Endothelial cell of umbilical vein (primary cell): ENCODE measurements at places on chromosomes 6 and 20. TPM values are rescaled to one million over a fixed set of nuclear protein-coding genes. Genes with fewer than 3 reads are reported as not detected.
A peak's percentile ranks its signal among the peaks of the same experiment; 100 is the strongest.

DNA sequence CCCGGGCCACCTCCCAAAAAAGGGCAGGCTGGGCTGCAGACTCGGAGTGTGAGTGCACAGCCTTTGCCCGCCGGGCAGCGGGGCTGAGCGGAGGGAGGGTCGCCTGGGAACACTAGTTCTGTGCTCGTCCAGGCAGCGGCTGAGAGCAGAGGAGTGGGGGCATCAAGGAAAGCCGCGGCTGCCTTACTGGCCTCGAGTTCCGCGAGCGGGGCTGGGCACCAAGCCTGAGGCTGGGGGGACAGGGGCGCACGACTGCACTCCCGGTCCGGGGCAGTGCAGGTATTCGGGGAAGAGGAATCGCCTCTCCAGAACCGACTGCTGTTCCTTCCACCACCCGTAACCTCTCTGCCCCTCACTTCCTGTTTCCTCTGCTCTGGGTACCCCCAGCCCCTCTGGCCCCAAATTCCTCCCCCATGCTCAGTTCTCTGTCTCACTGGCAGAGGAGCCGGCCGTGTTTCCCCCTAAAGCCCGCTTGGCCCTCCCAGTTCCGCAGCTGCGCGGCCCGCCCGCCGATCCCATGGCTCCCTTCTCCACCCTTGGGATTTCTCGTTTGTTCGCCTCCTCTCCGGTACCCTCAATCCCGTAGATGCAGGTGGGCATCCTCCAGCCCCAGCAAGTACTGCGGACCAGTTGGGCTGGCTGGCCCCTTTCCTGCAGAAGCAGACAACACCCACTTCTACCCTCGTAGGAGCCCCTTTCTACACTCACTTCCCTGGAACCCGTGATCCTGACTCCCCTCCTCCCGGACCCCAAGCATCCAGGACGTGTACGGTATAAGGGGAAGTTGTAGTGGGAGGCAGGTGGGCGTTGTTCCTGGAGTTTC is 5.1 kb downstream of the RING1 start:
- no peak for DNase-seq

GRCh38 chr6:143505111-143505510 is 6.4 kb downstream of the FUCA2 start:
- no peak for DNase-seq

DNA sequence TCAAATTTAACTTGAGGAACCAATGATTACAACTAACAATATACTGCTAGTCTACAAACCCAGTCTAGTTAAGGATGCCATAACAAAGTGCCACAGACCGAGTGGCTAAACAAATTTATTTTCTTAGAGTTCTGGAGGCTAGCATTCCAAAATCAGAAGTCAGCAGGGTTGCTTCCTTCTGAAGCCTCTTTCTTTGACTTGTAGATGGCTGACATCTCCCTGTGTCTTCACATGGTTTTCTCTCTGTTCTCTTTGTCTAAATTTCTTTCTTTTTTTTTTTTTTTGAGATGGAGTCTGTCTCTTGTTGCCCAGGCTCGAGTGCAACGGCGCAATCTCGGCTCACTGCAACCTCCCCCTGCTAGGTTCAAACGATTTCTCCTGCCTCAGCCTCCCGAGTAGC is 56.1 kb downstream of the NCOA3 start:
- no peak for DNase-seq

GRCh38 chr6:151478670-151479069 is 15.1 kb upstream of the CCDC170 start:
- DNase-seq, result no peak

DNA sequence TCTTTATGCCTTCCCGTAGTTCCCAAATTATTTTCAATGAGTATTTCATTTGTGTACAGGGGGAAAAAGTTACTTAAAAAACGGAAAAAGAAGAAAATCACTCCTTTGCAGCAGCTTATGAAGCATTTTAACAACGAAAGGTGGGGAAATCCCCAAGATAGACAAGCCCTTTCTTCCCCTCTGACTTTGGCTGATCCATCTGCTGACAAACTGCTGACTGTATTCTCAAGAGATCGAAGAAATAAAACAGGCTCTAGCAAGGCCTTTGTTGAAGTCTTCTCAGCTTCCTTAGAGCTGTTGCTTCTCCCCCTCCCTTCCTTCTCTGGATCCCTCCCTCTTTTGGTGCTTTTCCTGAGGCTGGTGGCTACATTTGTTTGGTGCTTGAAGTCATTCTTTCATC is 325.2 kb downstream of the NRN1 start:
- DNase-seq, result no peak

DNA sequence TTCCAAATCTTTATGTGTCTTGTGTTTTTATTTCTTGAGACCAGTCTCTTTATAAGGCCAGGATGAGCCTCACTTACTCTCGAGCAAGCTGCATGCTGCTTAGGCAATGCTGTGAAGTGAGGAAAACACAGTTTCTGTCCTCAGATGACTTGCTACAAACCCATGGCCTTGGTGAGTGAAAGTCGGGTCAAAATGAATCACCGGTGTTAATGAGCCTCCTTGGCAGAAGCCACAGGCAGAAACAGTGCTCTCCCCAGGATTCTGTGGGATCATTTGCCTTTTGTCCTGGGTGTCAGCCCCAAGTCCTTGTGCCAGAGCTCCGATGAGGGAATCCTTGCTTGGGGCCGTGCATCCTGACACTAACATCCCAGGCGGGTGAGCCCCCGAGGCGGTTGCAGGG is 482.5 kb downstream of the QKI start:
- no peak for DNase-seq

DNA sequence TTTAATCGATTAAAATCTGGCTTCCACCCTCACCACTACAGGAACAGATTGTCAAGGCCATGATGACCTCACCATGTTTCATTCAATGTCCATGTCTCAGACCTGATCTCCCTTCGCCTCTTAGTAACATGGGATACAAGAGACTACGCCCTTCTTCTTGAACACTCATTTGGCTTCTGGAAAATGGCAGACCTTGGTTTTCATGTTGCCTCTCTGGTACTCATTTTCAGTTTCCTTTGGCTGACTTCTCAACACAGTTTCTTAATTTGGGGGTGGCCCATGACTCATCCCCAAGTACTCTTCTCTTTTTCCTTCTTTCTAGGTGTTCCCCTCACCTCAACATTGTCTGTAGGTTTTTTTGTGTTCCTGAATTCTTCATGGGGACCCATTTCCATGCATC is 22.7 kb downstream of the TMX4 start:
- DNase-seq, result no peak

GRCh38 chr6:125888989-125889656 is 67.4 kb upstream of the HINT3 start:
- DNase-seq, result peak; percentile 71

- DNase-seq, result no peak
Observed at GRCh38 chr6:168524571-168525001, 83.6 kb downstream of the SMOC2 start.

- DNase-seq, result no peak
Observed at GRCh38 chr6:75830959-75831885, 82.2 kb downstream of the MYO6 start.

- peak; percentile 44 for DNase-seq
Observed at GRCh38 chr6:35415065-35415891, 36.9 kb upstream of the FANCE start.

DNA sequence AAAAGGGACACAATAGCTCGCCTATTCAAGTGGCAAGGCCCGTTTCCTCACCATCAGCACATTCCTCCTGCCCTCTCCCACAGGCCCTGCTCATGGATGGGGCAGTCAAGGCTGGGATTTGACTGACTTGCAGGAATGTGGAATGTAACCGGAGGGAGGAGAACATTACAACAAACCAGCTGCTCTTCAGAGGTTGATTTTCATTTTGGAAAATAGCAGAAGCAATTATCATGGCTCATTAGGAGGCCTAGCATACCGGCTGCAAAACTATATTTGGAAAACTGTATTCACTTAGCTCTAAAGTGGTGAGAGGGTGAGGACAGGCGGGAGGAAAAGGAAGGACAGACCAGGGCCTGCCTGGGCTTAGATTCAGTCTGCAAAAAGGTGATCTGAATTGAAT is 283.7 kb downstream of the CD83 start:
- no peak for DNase-seq

GRCh38 chr20:49513517-49513916 is 31.0 kb upstream of the KCNB1 start:
- DNase-seq, result no peak

DNA sequence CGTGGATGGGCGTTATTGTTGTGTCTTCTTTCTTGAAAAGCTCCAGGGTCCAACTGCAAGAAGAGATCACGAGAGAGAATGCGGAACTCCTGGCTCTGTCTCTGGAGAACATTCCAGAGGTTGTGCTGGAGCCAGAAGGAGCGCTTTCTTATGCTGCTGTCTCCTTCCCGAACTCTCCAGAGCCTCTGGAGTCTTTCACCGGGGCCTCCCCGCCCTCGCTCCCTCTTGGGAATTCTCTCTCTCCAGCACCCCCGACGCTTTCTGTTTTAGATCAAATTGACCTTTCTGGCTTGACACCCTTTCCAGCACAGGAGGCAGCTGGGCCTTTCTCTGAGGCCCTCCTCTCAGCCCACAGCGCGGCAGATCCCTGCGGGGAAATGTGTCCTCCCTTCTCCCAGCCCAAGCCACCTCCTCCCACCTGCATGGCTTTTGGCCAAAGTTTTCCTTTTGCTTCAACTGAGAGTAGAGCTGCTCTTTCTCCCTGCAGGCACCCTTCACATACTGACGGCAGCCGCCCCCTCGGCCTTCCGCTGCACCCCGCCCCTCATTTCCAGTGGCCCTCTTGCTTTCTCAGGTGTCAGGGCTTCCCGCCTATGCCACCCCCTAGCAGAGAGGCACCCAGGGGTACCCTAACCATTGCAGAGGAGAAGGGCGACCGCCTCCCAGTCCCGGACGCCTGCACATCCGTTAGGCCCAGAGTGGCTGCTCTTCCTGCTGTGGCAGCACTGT is 6.6 kb upstream of the CCR6 start:
- no peak for DNase-seq

GRCh38 chr20:52852714-52853113 is 119.4 kb upstream of the TSHZ2 start:
- DNase-seq, result no peak

- DNase-seq, result no peak
Observed at GRCh38 chr6:91669871-91670268, 1083.0 kb upstream of the MAP3K7 start.

GRCh38 chr6:45667766-45668165 is 290.0 kb upstream of the SUPT3H start:
- DNase-seq, result no peak

The HCRTR2 gene
- polyA plus RNA-seq, result not detected in 2 replicates

The KLHDC3 gene
- 120 and 130 TPM in 2 replicates for polyA plus RNA-seq

The RAET1L gene
- polyA plus RNA-seq, result not detected in 2 replicates

The ENPP4 gene
- 1.4 and 1.5 TPM in 2 replicates for polyA plus RNA-seq

The TFAP2C gene
- 0.06 TPM in 1 of 2 replicates, not detected in the other for polyA plus RNA-seq

The SEL1L2 gene
- not detected in 2 replicates for polyA plus RNA-seq

The NKAIN4 gene
- polyA plus RNA-seq, result 0.04 TPM in 1 of 2 replicates, not detected in the other

The KCNG1 gene
- 0.22 and 0.24 TPM in 2 replicates for polyA plus RNA-seq
